HCT116 (cell line): ENCODE measurements at places on chromosomes 12 and 14.

DNA sequence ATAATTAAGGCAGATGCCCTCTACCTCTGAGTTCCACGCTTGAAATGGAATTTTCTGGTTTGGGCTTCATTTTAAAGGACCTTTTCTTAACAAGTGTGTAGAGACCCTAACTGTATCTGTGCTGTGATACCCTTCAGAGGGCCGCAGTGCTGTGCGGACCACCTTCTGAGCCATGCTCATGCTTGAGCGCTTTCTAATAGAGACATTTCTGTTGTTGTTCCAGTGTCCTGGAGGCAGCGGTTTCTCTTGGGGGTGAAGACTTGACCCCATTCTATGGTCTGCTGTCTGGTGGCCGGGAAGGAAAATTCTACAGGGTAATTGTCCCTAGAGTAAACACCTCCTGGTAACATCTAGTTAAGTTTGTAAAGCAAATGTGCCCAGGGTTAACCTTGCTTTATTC lies 46.7 kb upstream of the BCL7A start:
- no peak for DNase-seq

DNA sequence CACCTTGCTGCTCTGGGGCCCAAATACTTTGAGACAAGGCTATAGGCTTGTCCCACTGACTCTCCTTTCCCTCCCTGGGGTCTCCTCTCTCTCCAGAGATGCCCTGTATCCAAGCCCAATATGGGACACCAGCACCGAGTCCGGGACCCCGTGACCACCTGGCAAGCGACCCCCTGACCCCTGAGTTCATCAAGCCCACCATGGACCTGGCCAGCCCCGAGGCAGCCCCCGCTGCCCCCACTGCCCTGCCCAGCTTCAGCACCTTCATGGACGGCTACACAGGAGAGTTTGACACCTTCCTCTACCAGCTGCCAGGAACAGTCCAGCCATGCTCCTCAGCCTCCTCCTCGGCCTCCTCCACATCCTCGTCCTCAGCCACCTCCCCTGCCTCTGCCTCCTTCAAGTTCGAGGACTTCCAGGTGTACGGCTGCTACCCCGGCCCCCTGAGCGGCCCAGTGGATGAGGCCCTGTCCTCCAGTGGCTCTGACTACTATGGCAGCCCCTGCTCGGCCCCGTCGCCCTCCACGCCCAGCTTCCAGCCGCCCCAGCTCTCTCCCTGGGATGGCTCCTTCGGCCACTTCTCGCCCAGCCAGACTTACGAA lies 3.1 kb downstream of the NR4A1 start:
- no peak for DNase-seq

GRCh38 chr14:22509751-22510300 lies 79.2 kb downstream of the DAD1 start:
- no peak for DNase-seq

DNA sequence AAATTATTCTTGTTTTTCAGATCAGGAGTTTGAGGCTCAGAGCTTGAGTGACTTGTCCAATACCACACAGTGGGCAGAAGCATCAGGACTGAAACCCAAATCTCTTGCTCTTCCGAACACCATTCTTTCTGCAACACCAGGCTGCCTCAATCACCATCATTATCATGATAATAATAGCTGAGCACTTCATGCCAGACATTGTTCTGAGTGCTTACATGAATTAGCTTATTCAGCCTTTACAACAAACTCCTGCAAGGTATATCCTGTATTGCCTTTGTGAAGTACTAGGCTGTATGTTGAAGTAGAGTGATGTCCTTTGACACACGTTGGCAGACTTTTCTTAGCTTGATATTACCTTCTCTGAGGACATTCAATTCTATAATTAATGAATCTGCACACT lies 257.4 kb upstream of the ATP2B1 start:
- no peak for DNase-seq

DNA sequence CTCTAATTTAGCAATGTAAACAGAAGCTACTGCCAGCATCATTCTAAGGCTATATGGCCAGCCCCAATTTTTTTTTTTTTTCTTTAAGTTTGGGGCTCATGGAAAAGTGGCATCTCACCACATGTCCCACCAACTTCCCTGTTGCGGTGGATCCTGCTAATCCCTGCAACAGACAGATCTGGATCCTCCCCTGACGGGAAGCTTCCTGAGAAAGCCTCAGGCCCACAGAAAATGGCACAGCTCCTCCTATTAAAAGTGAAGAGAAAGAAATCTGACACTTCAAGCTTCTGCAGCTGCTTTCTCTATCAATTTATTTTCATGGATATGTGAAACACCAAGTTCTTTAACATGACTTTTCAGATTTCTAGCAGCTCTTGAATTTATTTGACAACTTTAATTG lies 433.8 kb upstream of the DCN start:
- DNase-seq, result no peak

GRCh38 chr12:108507971-108508642 lies 7.0 kb upstream of the FICD start:
- DNase-seq, result no peak

DNA sequence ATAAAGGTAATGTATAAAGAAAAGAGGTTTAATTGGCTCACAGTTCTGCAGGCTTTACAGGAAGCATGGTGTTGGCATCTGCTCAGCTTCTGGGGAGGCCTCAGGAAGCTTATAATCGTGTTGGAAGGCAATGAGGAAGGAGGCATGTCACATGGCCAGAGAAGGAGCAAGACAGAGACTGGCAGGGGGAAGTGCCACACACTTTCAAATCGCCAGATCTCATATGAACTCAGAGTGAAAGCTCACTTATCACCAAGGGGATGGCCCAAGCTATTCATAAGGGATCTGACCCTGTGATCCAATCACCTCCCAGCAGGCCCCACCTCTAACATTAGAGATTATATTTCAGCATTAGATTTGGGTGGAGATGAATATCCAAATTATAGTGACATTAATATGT lies 26.3 kb downstream of the LDHB start:
- no peak for DNase-seq

DNA sequence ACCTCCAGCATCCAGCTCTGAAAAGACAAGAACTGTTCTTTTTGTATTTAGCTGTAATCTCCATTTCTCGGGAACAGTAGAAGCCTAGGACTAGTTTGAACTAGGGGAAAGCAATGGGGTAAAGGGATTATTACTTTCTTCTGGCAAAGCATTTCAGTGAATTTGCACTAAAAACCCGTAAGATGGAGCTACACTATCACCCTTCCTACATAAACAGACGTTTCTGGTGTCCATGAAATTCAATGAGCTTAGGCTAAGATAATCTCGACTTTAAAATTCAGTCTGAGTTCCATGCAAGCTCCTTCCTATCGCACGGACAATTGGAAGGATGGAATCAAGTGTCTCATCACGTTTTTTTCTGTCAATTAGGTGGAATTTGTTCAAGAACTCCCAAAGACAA lies 24.0 kb downstream of the ACSM4 start:
- DNase-seq, result no peak

- DNase-seq, result no peak
Observed at GRCh38 chr12:15996254-15996653, 85.1 kb downstream of the DERA start.

DNA sequence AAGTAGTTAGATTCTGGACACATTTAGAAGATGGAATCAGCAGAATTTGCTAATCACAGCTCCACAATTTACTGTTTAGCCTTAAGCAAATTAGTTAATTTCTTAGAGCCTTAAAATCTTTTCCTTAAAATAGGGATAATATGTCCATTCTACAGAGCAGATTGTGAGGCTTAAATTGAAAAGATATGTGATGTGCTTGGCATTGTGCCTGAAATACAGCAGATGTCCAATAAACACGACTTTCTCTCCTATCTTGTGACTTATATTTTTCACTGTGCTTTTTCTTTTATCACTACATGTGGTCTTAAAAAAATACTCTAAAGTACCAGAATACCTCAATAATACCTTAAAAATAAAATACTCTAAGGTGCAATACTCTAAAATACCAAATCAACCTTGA lies 30.6 kb downstream of the CCER1 start:
- no peak for DNase-seq

DNA sequence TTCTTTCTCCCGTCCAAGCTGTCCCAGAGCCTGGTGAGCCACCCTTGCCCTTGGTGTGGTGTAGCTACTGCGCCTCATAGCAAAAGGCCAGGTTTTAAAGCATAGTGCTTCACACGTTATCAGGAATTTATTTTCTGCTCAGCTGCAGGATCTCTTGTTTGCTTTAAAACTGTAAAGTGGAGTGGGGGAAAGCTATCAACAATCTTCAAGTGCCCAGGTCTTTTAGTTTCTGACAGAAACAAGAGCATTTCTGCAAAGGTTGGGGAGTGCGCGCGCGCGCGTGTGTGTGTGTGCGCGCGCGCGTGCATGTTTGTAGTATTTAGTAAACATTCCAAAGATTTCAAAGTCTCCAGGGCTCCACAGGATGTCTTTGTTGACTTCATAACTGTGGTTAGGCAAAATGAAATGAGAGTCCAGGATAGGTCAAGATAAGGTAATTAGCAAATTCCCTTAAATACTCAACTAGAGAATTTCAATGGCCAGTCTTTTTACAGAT lies 45.5 kb downstream of the EML1 start:
- no peak for DNase-seq

GRCh38 chr12:90659060-90659459 lies 295.9 kb downstream of the CCER1 start:
- no peak for DNase-seq

- peak; percentile 72 for DNase-seq
Observed at GRCh38 chr12:3168223-3169221, 91.3 kb downstream of the TSPAN9 start.

DNA sequence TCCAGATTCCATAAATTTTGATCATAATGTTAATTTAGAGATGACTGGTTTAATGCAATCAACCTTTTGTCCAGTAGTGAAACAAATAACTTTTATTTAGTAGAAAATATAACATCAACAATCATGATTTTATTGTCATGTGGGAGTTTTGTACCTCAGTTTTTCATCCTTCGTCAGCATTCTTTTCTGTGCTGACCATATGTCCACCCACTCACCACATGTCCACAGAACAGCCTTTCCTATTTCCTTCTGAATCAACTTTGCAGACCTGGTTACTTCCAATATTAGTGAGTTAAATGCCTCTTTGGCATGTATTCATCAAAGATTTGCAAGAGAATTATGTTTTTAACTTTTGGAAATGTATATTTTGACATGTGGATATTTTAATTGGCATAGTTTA lies 36.8 kb upstream of the CNTN1 start:
- DNase-seq, result no peak

GRCh38 chr12:17020765-17021164 lies 414.8 kb upstream of the LMO3 start:
- no peak for DNase-seq

DNA sequence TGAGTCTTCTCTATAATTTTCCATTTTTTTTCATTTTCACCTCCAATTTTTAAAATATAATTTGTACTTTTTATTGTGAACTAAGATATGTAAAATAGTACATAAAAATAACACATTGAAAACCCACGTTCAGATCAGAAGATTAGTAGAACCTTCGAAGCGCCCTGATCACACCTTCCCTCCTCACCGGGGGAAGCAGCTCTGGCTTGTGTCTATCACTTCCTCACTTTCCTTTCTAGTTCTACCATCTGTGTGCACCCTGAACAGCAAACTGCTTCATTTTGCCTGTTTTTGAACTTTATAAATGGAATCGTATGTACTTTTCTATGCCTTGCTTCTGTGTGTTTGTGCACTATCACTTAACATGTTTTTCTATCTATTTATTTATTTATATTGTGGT lies 11.8 kb upstream of the CD27 start:
- no peak for DNase-seq
